Femur (tissue), 1 donor: ENCODE measurements at places on chromosomes 6 and 20.

DNA sequence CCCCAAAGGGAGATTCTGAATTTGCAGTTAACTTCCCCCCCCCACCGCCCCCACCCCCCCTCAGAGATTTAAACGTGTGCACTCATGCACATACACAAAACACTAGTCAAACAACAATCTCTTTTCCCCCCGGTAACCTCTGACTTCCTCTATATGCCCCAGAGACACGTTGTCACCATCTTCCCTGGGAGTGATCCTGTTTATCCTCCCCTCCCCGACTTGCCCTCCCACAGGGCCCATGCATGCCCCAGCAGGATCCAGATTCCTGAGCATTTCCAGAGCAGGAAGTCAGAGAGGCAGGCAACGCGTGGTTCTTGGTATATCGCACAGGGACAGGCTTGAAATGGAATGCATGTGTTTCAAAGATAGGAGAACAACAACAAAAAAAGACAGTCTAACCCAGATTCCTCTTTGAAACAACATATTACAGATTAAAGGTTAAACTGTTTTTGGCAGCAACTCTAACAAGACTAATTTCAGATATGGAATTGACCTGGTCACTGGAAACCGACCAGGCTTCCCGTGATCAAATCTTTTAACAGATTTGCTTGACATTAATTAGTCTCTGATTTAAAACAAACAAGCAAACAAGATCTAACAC lies 1.3 kb downstream of the BLCAP start:
- peak; percentile 36 for DNase-seq

DNA sequence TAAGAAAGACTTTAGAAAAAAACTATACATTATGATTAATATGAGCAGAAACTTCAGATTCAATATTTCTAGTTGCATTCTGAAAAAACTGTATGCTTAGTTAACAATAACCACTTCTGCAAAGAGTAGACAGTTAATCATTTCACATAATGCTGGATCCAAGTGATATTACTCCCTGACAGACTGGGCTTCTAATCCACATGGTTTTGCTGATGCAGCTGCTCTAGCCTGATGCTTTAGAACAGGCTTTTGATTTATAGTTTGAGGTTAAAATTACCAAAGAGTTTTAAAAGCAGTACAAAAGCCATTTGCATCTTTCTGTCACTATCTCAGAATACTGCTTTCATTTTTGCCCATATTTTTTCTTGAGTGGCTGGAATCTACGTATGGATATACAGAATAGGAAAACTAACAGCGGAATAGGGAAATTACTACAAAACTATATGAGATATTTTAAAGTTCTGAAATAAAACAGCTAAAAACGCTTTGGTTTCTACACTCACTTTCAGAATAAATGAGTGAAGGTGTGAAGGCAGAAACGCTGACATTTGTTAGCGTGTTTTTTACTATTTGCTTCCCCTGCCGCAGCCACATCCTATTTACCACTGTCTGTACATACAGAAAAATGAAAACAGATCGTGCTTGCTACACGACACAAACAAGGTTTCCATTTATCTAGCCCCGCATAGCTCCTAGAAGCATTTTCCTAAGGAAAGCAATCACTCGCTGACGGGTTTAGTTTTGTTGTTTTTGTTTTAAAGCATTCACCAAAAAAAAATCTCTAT lies 61.7 kb downstream of the METTL24 start:
- no peak for DNase-seq

- no peak for DNase-seq
Measured at GRCh38 chr20:64166721-64167615, 2.7 kb downstream of the MYT1 start.

- DNase-seq, result peak; percentile 91
Measured at GRCh38 chr6:13487122-13488014, at the start of gene GFOD1. Gene GFOD1 (minus strand): TSS chr6:13487600. CDS start chr6:13486890, 710 bp downstream.
